ENCODE measurements at places on chromosomes 11 and 22.

DNA sequence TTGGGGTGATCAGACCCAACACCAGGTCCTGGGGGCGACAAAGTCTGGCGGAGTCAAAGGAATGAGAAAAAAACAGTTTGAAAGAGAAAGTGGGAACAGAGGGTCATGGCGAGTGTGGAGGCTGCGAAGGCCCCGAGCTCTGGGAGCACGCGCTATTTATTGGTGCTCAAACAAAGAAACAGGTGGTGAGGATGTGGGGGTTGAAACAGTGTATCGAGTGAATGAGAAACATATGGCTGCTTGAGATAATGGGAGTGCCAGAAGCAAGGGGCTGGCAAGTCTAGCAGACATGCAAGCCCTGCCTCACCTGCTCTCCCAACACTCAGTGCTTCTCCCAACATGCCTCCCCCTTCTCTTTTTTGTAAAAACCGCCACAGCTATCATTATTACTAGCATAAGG is 7.8 kb upstream of the DUSP18 start:
- no peak for DNase-seq

DNA sequence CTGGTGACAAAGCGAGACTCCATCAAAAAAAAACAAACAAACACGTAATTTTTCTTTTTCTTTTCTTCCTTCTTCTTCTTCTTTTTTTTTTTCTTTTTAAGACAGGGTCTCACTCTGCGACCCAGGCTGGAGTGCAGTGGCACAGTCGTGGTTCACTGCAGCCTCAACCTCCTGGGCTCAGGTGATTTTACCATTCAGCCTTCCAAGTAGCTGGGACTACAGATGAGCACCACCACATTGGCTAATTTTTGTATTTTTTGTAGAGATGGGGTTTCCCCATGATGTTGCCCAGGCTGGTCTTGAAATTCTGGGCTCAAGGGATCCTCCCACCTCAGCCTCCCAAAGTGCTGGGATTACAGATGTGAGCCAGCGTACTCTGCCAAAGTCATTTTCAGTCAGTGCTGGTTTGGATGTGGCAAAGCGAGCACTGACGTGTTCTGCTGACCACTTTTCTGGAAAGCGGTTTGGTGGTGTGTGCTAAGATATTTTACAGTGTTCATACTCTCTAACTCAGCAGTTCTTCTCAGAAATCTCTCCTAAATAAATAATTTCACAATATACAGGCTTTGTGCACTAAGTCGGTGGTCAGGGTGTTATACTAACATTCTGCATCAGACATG is 10.7 kb downstream of the FAM118A start:
- DNase-seq: no peak

- no peak for DNase-seq
These were observed 82.7 kb upstream of the CTSC start for GRCh38 chr11:88420165-88420791.

DNA sequence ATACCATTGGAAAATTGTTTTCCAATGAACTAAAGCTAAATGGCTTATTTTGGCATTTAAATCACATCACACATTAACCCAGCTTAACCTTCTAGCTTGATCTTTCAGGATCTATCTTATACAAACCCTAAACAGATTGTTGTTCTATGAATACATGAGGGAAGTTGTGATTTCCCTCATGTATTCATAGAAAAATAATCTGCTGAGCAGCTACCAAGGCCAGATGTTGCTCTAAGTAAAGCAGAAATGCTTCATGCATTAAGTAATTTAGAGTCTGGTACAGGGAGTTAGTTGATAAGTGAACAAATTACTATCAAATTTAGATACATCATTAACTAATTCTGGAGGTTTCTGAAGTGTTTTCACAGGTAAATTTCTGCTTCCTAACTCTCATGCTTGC is 204.6 kb upstream of the ANO3 start:
- DNase-seq: no peak

DNA sequence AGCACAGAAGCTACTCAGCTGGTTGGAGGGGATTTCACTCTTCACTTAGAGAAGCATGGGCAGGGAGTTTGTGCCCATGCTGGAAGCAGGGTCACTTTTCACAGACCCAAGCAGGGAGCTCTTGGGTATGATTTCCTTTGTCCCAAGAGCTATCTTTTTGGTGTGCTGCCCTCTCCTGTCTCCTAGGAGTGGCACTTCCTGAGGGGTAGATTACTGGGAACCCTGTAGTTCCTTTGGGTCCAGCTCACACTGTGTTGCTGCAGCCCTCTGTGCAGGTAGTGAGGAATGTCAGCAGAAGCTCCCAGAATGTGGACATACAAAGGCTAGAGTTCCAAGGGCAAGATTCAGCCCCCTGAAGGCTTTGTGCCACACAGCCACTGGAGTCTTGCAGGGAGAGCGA is 537.1 kb upstream of the ANO3 start:
- DNase-seq: no peak

DNA sequence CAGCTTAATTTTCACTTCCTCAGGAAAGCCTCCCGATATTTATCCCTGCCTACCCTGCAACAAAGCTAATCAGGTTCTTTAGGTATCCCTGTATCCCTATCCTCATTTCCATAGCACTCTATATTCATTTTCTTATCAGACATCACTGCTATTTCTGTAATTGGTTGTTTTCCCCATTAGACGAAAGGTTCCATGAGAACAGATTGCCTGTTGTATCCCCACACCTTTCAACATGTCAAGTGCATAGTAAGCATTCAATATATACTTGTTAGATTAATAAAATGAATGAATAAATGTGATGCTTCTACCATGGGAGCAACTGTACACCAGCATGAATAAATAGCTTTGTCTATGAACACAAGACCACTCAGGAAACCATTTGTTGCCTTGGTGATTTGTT is 499.8 kb downstream of the DLG2 start:
- no peak for DNase-seq

- peak; percentile 34 for DNase-seq
These were observed 7.9 kb downstream of the NRXN2 start for GRCh38 chr11:64715110-64715509.

DNA sequence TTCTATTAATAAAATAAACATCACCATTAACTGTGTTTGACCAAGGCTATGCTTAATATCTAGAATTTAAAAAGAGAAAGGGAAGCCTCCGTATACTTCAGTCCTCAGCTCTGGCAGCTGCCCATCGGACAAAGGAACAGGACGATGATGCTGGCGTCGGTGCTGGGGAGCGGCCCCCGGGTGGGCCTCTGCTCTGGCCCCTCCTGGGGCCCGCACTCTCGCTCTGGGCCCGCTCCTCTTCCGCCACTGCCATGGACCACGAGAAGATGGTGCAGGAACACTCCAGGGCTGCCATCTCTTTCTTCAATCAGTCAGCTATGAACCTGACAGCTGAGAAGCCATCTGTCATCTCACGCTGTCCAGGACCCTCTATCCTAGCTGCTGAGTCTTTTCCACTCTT is 25.3 kb downstream of the PDHX start:
- no peak for DNase-seq

DNA sequence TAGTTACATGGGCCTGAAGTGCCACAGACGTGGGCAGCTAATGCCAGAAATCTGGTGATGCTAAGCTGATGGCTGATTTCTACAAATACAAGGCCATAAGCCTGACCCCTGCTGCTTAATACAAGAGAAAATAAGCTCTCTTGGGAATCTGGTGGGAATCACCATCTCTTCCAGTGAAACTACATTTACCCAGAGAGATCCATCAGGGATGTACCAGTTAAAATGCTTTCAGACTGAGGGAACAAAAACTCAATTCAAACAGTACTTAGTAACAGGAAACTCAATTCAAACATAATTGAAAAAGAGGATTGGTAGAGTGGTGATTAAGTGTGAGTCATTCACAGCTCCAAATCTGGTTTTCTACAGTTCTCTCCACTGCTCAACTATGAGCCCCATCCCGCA is 1.7 kb upstream of the CAVIN3 start:
- DNase-seq: no peak

DNA sequence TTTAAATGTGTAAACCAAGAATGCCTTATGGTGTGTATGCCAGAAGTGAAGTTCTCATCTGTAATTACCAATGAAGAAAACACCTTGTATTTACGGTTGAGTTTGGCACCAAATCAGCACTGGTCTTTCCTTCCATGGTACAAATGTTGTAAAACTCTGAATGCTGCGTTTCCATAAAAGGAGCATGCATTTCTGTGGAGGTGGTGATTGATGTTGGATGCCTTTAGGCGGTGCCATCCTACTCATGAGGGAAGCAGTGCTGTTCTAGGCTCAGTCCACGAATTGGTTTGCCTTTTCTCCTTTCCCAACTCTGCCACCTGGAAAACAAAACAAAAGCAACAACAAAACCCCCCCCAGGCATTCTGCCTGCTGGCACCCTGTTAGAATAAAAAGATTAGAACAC is 124.4 kb downstream of the TEAD1 start:
- DNase-seq: no peak

DNA sequence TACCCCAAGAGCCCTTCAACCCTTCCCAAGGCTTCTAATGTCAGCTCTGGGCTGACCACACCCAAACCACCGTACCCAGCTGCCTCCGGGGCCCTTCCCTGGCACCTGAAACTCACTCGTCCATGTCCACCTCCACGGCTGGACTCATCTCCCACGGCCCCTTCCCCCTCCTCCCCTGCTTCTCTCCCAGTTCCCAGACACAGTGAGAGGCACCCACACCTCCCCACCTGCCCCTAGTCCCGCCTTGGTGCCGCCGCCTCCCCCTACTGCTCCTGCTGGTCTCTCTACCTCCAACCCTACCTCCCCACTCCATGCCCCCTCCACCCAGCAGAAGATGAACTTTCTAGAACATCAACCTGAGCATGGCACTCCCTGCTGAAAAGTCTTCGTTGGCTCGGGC is 39.5 kb downstream of the ELFN2 start:
- DNase-seq: no peak

GRCh38 chr22:40147388-40148176 is 30.1 kb upstream of the TNRC6B start:
- DNase-seq: no peak

DNA sequence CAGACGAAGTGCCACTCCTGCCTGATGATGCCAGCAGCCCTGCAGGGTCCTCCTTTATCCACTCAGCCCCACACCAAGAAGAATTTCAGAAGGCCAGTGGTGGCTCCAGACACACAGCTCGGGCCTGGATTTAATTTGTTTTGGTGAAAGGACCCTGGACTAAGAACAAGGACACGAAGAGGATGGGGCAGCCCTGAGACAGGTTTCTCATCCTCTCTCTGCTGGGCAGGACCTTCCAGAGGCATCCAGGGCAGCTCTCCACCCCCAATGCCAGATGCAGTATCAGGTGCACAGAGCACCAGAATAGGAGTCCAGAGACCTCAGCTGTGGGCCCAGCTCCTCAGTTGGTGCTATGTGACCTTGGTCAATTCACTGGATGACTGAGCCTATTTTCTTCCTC is 72.0 kb downstream of the TRIM29 start:
- DNase-seq: no peak

GRCh38 chr11:67356387-67356863 is 3.1 kb upstream of the POLD4 start:
- DNase-seq: no peak

- no peak for DNase-seq
These were observed 260.1 kb upstream of the MTNR1B start for GRCh38 chr11:92709329-92709728.

DNA sequence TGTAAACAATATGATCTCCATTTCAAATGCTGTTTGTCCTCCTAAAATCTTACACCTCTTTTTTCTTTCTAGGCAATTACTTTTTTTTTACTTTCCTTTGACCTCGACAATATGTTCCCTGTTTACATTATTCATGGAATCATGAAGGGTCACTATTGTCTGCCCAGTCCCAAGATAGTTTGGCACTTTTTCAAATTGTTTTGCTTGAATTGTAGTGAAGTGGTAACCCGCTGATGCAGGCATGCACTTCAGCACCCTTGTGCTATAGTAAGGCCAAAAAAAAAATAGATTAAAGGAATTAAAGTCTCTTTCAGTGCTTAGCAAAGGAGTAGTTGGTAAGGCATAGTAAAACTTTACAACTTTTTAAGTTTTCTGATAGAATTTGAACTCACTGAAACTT is 90.9 kb downstream of the PAX6 start:
- DNase-seq: no peak

DNA sequence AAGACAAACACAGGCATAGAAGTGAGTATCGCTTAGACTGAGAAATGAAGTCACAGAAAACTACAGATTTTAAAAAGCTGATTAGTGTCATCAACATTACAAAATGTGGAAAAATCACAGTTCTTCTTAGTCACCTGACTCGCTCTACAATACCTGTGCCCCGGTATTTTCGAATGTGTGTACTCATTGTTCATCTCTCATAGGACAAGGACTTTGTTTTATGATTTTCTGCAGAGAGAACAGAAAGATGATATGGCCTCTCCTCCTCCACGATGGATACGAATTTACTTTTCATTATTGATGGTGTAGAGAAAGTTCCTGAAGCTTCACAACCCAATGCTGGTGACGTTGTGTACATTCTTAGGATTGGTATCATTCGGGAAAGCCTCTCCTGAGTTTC is 29.4 kb upstream of the GAL start:
- no peak for DNase-seq
